ENCODE measurements at places on chromosomes 13 and 19.

DNA sequence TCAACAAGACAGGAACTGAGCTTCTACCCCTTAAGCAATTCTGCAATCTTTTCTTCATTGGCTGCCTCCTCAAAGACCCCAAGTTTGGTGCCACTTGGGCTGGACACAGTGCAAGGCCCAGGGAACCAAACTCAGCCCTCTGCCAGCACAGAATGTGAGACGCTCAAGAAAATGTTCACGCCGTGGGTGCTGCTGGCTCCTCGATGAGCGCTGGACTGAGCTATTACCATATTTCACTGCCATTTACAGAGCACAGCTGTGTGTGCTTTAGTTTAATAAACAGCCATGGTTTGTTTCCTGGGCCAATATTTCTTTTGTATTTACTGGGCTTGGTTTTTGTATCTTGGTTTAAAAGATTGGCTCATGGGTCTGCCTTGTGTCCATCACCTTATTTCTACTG lies 138.8 kb upstream of the VSTM2B start:
- H3K4me1 ChIP-seq = no peaks in the 10 kb centered on the region
- H3K4me3 ChIP-seq = no peak overlapping the region
- H3K36me3 ChIP-seq = no peaks in the 10 kb centered on the region
- DNase-seq = no peak
- no peaks in the 10 kb centered on the region for H3K27me3 ChIP-seq

DNA sequence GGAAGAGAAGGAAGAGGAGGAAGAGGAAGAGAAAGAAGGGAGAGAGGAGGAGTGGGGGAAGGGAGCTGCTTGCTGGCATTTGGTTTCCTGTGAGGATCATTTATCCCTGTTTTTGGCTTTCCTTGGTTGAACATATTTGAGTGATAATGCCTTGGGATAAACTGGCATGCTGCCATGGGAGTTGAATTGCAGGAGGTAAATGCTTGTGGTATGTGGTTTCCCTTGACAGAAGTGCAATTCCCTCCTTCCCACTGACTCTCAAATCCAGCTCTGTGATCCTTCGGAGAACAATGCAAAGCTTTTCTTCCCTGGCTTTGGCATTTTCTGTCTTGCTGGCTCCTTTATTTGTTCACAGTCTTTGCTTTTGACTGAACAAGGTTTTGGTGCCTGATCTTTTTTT lies 27.2 kb upstream of the CBY2 start:
- DNase-seq = no peak
- no peaks in the 10 kb centered on the region for H3K27me3 ChIP-seq
- H3K27ac ChIP-seq = no peak overlapping the region
- no peaks in the 10 kb centered on the region for H3K4me1 ChIP-seq
- no peaks in the 10 kb centered on the region for H3K36me3 ChIP-seq
- no peak overlapping the region for H3K4me3 ChIP-seq

DNA sequence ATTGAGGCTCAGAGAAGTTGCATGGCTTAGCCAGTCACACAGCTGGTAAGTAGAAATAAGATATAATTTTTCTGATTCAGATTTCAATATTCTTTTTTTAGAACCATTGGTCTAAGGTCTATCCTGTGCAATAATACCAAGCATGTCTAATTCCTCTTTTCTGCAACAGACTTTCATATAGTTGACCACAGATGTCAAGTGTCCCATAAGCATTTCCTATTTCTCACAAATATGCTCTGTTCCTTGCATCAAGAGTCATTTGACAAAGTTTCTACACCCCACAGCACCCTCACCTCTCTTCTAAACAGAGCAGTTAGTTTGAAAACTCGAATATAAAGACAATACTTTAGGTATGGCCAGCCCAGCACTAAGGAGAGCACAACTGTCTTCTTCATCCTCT lies 26.8 kb upstream of the SACS start:
- H3K4me3 ChIP-seq = no peak overlapping the region
- H3K27ac ChIP-seq = no peak overlapping the region
- H3K4me1 ChIP-seq = no peaks in the 10 kb centered on the region

DNA sequence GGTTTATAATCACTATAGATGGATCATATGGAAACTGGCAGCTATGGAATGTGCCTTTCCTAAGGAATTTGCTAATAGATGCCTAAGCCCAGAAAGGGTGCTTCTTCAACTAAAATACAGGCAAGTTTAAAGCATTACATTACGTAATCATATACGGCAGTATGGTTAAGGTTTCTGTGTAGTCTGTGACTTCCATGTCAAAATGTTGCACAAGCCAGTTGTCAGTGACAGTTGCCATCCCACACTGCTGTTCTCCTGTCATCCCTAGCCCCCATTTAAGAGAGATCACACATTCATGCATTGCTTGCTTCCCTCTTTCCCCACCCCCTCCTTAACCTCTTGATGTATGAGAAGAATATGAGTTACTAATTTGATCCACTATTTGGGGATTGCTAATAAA lies 47.3 kb downstream of the BRCA2 start:
- no peak overlapping the region for H3K4me3 ChIP-seq
- no peaks in the 10 kb centered on the region for H3K4me1 ChIP-seq
- DNase-seq = no peak
- no peaks in the 10 kb centered on the region for H3K27me3 ChIP-seq

GRCh38 chr13:33634546-33634982 lies 183.4 kb upstream of the RFC3 start:
- no peaks in the 10 kb centered on the region for H3K36me3 ChIP-seq
- no peaks in the 10 kb centered on the region for H3K27me3 ChIP-seq
- no peak for DNase-seq
- H3K4me3 ChIP-seq = no peak overlapping the region
- no peaks in the 10 kb centered on the region for H3K4me1 ChIP-seq

GRCh38 chr13:54945973-54946372 lies 1917.4 kb downstream of the OLFM4 start:
- H3K4me3 ChIP-seq = no peak overlapping the region
- no peak overlapping the region for H3K27ac ChIP-seq
- no peaks in the 10 kb centered on the region for H3K27me3 ChIP-seq

- H3K27ac ChIP-seq = no peak overlapping the region
- no peak overlapping the region for H3K4me3 ChIP-seq
- no peak for DNase-seq
- H3K27me3 ChIP-seq = no peaks in the 10 kb centered on the region
- H3K4me1 ChIP-seq = no peaks in the 10 kb centered on the region
- no peaks in the 10 kb centered on the region for H3K36me3 ChIP-seq
These were observed 358.1 kb downstream of the OXGR1 start for GRCh38 chr13:96636001-96636709.

DNA sequence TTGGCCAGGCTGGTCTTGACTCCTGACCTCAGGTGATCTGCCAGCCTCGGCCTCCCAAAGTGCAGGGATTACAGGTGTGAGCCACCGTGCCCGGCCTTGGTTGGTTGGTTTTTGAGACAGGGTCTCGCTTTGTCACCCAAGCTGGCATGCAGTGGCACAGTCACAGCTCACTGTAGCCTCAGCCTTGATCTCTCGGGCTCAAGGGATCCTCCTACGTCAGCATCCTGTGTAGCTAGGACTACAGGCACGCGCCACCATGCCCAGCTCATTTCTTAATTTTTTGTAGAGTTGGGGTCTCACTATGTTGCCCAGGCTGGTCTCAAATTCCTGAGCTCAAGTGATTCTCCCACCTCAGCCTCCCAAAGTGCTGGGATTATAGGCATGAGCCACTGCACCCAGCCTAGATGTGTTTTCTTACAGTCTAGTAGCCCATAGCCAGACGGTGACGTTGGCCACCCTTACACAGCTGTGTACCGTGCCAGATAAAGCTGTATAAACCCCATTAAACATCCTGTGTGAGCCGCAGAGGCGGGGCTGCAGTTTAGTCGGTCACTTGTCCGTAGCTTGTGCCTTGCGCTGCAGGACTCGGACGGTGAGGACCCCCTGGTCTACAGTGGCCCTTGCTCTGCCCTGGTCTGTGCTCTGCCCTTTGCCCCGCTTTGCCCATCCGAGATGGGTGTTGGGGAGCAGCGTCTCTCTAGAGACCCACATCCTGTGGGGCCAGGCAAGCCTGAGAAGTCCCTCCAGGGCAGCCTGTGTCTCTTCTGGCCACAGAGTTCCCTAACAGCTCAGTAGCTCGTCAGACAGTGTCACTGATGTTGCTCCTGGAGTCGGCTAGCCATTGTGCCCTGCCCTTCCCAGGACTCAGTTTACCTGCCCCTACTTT lies 9.8 kb downstream of the IRF3 start:
- no peak overlapping the region for H3K27ac ChIP-seq
- H3K36me3 ChIP-seq = peaks cover 82% of the 10 kb centered on the region
- no peaks in the 10 kb centered on the region for H3K27me3 ChIP-seq
- H3K4me3 ChIP-seq = no peak overlapping the region
- H3K4me1 ChIP-seq = no peaks in the 10 kb centered on the region

- peak; percentile 50 for DNase-seq
- no peaks in the 10 kb centered on the region for H3K36me3 ChIP-seq
- no peak overlapping the region for H3K4me3 ChIP-seq
- peak overlapping the region; percentile 62 for H3K27ac ChIP-seq
- peaks cover 59% of the 10 kb centered on the region for H3K4me1 ChIP-seq
These were observed 40.8 kb upstream of the ISYNA1 start for GRCh38 chr19:18478545-18479311.

DNA sequence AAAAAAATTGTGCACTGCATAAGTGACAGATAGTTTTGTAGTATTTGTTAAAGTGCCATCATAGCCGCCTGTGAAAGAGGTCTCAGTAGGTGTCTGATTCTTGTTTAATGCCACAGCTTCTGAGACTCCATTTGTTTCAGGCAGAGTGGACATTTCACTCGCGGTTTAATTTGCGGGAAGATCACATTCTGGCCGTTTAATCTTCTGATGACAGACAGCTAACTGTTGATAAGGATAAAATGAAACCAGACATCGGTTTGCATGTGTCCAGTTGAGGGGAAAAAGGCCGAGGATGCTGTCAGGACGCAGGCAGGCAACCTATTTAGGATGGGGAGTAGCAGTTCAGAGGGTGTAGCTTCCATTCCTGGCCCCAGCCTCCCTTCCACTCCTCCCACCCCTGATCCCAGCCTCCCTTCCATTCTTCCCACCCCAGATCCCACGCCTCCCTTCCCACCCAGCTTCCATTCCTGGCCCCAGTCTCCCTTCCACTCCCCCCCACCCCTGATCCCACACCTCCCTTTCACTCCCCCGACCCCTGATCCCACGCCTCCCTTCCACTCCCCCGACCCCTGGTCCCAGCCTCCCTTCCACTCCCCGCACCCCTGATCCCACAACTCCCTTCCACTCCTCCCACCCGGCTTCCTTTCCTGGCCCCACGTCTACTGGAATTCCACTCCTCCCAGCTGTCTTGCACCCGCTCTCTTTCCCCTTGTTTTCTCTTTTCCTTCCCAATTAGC lies 23.8 kb downstream of the ATP11A start:
- H3K4me3 ChIP-seq = no peak overlapping the region
- no peaks in the 10 kb centered on the region for H3K4me1 ChIP-seq
- no peaks in the 10 kb centered on the region for H3K36me3 ChIP-seq
- DNase-seq = no peak
- H3K27me3 ChIP-seq = no peaks in the 10 kb centered on the region
- no peak overlapping the region for H3K27ac ChIP-seq

GRCh38 chr19:30668521-30669155 lies 296.5 kb downstream of the ZNF536 start:
- DNase-seq = no peak
- no peaks in the 10 kb centered on the region for H3K36me3 ChIP-seq
- no peaks in the 10 kb centered on the region for H3K4me1 ChIP-seq

GRCh38 chr13:113497217-113497616 lies 6.7 kb upstream of the DCUN1D2 start:
- no peaks in the 10 kb centered on the region for H3K27me3 ChIP-seq
- no peak overlapping the region for H3K27ac ChIP-seq
- H3K4me3 ChIP-seq = no peak overlapping the region
- peaks cover 47% of the 10 kb centered on the region for H3K36me3 ChIP-seq

DNA sequence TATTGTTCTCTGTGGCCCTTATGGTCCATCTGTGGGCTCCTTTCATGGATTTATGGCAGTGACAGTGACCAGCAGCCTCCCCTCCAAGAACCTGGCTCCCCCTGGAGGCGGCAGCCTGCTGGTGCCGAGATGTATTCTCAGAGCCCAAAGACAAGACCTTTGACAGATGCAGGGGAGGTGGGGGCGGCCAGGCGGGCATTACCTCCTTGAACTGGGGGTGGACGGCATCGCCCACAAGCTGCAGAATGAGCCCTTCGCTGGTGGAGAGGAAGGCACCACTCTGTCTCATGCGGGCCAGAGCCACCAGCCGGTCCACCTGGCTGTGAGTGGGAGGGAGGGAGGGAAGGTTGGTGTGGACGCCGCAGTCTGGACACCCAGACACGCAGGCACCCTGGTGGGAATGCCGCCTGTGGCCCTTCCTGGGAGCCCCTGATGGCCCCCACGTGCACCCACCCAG lies 6.6 kb downstream of the ISOC2 start:
- H3K4me1 ChIP-seq = peaks cover 13% of the 10 kb centered on the region
- peaks cover 22% of the 10 kb centered on the region for H3K27me3 ChIP-seq
- H3K36me3 ChIP-seq = no peaks in the 10 kb centered on the region
- DNase-seq = no peak
- no peak overlapping the region for H3K27ac ChIP-seq
- no peak overlapping the region for H3K4me3 ChIP-seq

- no peaks in the 10 kb centered on the region for H3K27me3 ChIP-seq
- H3K4me3 ChIP-seq = no peak overlapping the region
- DNase-seq = no peak
- no peaks in the 10 kb centered on the region for H3K4me1 ChIP-seq
These were observed 6.2 kb upstream of the KLK13 start for GRCh38 chr19:51071095-51071405.

DNA sequence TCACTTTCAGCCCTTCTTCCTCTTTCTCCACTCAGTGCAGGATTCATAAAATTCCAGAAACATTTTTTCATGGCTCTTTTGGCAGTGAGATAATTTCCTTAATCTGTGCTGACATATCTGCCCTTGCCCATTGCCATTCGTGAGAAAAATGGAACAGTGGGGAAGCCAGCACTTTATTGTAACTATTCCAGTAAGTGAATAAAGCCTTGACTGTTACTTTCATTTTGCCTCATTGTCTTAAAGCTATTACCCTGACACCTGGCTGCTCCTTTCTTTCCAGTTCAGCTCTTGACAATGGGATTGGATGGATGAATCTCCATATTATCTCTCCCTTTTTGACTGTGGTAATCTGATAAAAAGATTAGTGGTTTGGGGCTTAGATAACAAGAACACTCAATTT lies 1068.1 kb upstream of the PCDH20 start:
- DNase-seq = no peak
- no peaks in the 10 kb centered on the region for H3K36me3 ChIP-seq
- no peak overlapping the region for H3K27ac ChIP-seq

GRCh38 chr19:7902796-7903243 lies 857 bp upstream of the MAP2K7 start:
- no peak for DNase-seq
- peak overlapping the region; percentile 64 for H3K4me3 ChIP-seq
- peak overlapping the region; percentile 64 for H3K27ac ChIP-seq
- H3K36me3 ChIP-seq = peaks cover 10% of the 10 kb centered on the region
- no peaks in the 10 kb centered on the region for H3K27me3 ChIP-seq
